ENCODE measurements at places on chromosomes 11 and 22.

DNA sequence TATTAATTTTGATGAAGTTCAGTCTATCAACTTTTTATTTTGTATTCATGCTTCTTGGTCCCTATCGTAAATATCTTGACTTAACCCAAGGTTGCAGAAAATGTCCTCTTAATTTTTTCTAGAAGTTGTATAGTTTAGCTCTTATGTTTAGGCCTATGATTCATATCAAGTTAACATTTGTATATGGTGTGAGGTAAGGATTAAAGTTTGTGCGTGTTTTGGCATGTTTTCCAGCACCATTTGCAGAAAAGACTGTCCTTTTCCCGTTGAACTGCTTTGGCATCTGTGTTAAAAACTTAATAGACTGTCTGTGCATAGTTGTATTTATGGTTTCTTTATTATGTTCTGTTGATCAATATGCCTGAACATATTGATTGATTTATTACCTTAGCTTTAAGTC is 42.3 kb downstream of the ARHGEF12 start:
- no peak for DNase-seq

- no peak for DNase-seq
These were observed 36.1 kb upstream of the SYT13 start for GRCh38 chr11:45322111-45322705.

DNA sequence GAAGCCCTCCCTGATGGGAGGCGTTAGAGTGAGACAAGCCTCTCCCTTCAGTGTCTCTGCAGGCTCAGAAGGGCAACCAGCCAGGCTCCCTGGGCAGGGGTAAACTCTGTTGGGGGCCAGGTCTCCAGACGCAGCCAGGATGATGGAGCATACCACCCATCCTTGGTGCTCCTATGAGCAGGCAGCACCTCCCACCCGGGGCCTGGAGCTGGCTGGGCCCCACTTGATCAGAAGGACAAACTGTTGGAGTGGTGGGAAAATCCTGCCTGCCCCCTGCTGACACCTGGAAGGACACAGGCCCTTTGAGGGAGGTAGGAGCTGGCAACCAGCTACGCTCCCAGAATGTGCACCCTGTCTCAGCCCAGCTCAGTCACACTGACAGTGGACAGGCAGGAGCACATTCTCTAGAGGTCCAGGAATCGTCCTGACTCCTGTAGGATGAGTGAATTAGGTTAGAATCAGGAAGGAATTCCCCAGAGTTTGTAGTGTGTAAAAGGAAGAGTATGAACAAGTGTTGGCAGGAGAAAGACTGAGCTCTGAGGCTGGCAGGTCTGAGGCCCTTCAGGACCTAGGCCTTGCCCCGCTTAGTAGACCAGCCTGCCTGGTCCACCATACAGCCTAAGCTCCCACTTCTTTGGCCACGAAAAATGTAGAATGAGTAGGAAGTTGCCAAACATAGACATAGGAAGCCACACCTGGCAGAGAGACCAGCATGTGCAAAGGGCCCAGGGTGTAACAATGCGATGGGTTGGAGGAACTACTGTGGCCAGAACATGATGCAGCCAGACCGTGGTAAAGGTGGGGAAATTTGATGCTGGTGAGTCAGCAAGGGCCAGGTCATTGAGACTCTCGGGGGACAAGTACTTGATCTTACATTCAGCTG is 19.1 kb downstream of the ARHGEF17 start:
- no peak for DNase-seq

GRCh38 chr11:76574406-76574805 is 96.1 kb downstream of the LRRC32 start:
- no peak for DNase-seq

DNA sequence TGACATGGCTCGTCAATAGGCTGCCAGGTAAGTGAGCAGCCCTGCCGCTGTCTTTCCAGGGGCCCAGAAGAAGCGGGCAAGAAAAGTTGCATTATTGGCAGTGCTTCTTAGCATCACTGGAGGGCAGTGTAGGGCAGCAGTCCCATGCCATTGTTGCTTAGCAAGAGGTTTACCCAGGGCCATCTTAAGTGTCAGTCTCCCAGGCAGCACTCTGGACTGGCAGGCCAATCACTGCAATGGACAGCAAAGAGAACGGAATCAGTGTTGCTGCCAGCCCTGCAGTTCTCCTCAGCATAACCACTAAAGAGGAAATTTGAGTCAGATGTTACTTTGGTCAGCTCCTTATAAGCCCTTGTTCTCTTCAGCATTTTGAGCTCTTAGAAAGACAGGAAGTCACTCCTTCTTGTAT is 13.4 kb upstream of the GRK2 start:
- DNase-seq = no peak

- no peak for DNase-seq
These were observed 378 bp downstream of the OR51D1 start for GRCh38 chr11:4637662-4638047.

DNA sequence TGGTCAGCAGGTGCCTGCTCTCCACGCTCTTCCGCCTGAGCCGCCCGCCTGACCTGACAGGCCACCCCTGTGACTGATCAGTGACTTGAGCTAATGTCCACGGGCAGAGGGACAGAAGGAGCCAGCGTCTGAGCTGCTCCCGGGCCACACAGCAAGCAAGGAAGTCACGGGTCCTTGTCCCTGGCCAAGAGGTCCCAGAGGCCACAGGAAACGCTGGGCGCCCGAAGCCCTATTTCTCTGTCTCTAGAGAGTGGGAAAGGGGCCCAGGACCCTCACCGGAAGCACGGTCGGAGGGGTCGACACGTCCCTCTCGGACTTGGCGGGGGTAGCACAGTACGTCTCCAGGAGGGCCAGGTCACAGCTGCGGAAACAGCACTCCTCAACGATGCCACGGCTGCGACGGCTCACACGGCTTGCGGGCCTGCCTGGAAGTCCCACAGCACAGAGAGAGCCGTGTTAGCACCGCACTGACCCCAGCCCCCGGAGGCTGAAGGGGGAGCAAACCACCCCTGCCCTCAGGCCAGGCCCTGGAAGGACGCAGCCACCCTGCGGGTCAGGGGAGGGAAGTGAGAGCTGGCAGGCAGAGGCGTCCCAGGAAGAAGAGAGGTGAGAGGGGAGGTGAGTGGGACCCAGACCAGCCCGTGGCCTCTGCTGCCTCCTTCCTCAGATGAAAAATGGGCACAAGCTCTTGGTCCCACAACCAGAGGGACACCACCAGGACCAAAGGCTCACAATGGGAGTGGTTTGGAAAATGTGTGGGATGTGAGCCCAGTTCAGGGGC is 5.8 kb downstream of the IGF2 start:
- no peak for DNase-seq

GRCh38 chr22:32708830-32709229 is 92.7 kb upstream of the TIMP3 start:
- no peak for DNase-seq

GRCh38 chr11:71425409-71425808 is 22.8 kb downstream of the DHCR7 start:
- DNase-seq = no peak

- DNase-seq = no peak
These were observed 7.5 kb downstream of the IL18 start for GRCh38 chr11:112156153-112156955.

GRCh38 chr11:117876341-117877119 is at the start of gene FXYD6:
FXYD6 (minus strand) TSS chr11:117876658; CDS start chr11:117842776, 33,882 bp downstream.
- DNase-seq = no peak

DNA sequence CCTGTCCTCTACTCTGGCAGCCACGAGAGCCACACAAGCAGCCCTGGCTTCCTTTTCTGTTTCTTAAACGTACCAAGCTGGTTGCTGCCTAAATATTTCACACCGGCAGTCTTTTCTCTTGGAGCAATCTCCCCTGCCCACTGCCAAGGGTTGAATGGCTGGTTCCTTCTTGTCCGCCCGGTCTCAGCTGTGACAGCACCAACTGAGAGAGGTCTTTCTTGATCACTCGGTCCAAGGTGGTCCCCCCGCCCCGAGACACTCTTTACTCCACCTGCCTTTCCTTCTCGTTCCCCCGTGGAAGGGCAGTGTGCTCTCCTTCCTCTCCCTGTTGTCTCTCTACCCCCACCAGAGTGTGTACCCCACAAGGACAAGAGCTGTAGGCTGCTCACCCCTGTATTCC is 33.7 kb upstream of the IGSF9B start:
- no peak for DNase-seq

DNA sequence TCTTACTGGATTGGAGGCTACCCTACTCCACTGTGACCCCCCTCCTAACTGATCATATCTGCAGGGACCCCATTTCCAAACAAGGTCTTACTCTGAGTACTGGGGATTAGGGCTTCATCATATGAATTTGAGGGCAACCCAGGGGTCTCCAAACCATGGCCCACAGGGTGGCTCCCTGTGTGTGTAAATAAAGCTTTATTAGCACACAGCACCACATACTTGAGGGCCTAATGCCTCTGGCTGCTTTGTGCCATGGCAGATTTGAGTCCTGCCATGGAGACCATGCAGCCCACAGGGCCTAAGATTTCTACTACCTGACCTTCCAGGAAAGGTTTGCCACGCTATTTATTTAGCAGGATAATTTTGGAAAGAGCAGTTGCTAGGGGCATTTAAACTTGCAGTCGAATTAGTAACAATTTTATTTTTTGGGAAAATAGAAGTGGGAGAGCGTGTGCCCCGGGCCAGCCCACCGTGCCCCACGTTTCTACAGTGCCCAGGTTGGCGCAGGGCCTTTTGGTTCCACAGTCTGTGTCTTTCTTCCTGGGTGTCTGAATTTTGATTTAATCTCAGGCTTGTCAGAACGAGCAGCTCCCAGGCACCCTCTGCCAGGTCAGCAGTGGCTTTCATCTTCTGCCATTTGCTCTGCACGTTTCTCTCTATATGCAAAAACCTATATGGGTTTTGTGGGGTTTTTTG is 92.3 kb downstream of the KCNQ1 start:
- DNase-seq = no peak

DNA sequence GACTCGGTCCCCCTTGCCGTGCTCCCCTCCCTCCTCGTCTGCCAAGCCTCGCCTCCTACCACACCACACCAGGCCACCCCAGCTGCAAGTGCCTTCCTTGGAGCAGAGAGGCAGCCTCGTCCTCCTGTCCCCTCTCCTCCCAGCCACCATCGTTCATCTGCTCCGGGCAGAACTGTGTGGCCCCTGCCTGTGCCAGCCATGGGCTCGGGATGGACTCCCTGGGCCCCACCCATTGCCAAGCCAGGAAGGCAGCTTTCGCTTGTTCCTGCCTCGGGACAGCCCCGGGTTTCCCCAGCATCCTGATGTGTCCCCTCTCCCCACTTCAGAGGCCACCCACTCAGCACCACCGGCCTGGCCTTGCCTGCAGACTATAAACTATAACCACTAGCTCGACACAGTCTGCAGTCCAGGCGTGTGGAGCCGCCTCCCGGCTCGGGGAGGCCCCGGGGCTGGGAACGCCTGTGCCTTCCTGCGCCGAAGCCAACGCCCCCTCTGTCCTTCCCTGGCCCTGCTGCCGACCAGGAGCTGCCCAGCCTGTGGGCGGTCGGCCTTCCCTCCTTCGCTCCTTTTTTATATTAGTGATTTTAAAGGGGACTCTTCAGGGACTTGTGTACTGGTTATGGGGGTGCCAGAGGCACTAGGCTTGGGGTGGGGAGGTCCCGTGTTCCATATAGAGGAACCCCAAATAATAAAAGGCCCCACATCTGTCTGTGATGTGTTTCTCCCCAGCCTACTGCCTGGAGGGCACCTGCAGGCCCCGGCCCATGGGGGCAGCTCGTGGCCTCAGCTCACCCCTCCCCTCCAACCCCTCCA is 29.8 kb downstream of the CAPN1 start:
- no peak for DNase-seq

- DNase-seq = no peak
These were observed 50.1 kb upstream of the FLI1 start for GRCh38 chr11:128643661-128644317.

GRCh38 chr11:129815596-129816461 is at the start of gene TMEM45B:
TMEM45B (plus strand) TSS chr11:129815848; CDS start chr11:129852483, 36,635 bp downstream.
- DNase-seq = no peak
